ENCODE measurements at places on chromosomes 4 and X.

DNA sequence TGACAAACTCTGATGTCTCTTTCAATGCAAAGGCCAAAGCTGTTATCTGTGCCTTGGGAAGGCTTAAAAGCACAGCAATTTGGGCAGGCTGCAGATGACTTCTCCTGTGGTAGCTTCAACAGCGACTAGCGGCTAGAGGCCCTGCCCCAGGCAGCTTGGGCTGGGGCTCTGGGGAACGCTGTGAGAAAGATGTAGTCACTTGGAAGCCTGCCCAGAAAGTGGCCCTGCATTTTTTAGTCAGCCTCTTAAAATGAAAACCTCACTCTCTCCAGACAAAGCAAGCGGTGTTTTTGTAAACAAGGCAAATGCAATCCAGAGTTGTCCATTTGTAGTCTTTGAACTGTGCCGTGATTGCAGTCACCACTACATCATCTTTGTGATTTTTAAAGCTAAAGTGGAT, 27.5 kb downstream of the PCYT1B start:
- DNase-seq = no peak

DNA sequence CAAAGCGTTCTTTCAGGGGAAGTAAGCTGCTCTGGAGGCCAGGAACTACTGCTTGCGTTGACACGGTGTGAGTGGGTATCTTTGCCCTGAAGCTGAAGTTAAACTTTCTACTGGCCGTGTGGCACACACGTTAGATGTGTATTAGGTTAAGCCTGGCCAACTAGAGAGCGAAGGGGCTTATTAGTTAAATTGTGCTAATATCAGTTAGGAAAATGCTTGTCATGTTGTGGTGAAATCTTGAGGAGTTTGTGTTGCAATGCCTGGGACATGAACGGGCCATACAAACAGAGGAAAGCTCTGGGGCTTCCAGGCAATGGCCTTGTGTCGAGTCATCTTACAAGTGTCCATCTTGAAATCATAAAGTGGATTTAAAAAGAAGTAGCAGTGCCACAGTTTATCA, 62.6 kb downstream of the NSUN7 start:
- DNase-seq = no peak

DNA sequence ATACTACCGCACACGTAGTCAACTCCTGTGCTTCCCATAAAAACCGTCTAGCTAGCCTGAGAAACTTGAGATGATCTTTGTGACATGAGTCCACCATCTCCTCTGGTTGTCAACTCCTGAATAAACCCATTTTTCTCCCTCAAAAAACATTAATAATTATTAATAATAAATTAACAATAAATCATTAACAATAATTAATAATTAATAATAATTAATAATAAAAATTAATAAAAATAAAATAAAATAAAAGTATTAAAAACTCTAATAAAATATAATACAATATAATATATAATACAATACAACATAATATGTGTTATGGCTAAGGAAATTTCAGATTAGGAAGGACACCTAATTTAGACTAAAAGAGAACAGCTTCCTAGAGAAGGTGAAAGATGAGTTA, 20.7 kb upstream of the TMPRSS11E start:
- no peak for DNase-seq

DNA sequence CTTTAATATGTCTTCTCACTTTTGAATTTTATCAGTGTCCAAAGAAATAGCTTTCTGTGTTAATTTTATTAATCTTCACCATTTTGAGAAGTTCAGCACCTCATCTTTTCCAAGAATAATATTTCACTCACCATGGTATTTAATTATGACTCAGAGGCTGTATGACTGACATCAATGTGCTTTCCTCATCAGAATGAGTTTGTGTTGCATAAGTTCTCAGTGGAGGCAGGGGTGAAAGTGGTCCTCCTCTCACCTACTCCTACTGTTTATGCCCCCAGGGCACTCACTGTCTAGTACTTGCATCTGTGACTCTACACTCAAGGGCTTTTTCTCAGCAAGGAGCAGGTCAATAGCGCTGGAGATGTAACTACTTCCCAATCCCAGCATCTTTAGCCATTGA, 905.3 kb upstream of the INTU start:
- peak; percentile 2 for DNase-seq

GRCh38 chrX:133541021-133541420, 125.7 kb upstream of the GPC4 start:
- DNase-seq = no peak

DNA sequence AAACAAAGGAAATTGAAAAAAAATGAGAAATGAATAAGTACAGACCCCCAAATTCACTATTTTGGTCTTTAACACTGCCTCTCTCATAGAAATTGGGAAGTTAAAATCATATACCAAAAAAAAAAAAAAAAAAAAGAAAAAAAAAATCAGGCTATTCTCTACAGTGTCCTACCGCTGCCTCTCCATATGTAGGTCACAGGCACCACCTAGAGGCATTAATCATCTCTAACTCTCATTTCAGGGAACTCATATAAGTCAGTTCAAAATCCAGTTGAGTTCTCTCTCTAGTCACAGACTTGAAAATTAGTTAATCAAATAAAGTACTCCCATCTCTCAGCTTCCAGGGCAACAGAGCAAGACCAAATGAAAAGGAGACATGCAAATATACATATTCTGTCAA, 47.9 kb downstream of the COX18 start:
- no peak for DNase-seq

DNA sequence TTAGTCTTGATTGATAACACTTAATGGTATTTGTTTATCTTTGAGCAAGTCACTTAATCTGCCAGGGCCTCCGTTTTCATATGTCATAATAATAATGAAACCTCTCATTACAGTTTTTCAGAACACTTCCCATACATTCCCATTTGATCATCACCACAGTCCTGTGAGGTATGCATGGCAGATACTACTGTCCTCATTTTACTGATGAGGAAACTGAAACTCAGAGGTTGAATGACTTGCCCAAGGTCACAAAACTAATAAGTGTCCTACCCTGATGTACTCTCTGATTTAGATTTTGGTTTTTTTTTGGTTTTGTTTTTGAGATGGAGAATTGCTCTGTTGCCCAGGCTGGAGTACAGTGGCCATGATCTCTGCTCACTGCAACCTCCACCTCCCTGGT, 25.7 kb downstream of the ZFX start:
- no peak for DNase-seq

DNA sequence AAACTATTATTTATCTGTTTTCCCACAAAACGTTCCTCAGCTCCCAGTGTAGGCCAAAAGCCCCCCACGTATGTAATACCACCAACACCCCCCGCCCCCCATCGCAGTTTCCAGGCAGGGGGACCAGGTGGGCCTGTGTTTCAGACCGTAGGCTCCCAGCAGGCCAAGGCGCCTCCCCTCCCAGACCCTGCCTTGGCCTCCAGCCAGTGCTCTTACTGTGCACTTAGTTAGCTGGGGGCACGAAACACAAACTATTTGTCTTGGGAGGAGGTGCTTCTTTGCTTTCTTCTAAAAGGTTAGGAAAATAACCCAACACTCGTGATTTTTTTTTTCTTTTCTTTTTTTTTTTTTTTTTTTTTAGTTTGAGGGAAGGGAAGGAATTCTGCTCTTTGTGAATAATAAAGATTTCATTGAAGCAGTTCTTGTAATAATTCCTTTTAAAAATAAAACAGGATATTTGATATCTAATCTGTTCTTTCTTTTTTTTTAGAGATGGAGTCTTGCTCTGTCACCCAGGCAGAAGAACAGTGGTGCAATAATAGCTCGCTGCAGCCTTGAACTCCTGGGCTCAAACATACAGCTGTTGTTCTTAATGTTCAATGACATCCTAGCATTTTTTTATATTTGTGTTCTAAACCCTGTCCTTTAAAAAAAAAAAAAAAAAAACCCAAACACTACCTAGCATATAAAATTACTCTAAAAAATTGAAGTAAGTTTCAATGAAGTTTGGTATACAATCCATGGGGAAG, 83.0 kb upstream of the CLDN34 start:
- no peak for DNase-seq

GRCh38 chrX:39431893-39432292, 630.6 kb downstream of the MID1IP1 start:
- DNase-seq = no peak

DNA sequence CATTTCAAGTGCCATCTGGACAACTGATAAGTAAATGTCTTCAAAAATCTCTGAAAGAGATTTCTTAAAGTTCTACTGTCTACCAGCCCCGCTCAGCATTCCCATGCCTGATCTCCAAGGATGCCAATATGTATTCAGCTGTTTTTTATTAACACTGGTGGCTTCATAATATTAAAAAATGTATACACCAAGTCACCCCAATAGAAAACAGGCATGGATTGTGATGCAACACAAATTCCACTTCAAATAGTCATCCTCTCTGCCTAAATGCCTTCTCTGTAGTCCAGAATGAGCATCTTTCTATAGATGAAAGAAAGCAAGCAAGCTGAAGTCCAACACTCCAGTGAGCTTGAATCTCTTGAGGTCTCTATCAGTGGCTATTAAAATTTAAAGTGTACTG, 152.2 kb upstream of the PPARGC1A start:
- no peak for DNase-seq

DNA sequence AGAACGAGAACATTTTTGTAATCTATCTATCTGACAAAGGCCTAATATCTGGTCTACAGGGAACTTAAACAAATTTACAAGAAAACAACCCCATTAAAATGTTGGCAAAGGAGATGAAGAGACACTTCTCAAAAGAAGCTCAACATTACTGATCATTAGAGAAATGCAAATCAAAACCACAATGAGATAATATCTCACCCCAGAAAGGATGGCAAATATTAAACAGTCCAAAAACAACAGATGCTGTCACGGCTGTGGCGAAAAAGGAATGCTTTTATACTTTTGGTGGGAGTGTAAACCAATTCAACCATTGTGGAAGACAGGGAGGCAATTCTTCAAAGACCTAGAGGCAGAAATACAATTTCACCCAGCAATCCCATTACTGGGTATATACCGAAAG, 2284.8 kb downstream of the ARAP2 start:
- peak; percentile 16 for DNase-seq

DNA sequence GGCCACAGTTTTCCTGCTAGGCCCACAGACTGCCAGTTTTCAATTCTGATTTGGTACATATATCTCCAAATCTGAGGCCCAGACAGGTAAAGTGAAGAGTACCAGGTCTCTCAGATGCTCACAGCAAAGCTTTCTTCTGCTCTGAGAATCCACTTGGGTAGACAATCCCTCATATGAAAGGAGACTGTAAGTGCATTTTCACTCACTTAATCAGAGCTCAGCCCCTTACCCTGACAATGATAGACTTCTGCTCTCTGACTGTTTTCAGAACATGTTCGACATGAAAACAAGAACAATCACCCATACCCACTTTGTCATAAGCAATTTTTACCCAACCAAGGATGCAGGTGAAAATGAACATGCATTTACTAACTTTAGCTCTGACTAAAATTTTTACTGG, 7.1 kb downstream of the GPRIN3 start:
- no peak for DNase-seq

DNA sequence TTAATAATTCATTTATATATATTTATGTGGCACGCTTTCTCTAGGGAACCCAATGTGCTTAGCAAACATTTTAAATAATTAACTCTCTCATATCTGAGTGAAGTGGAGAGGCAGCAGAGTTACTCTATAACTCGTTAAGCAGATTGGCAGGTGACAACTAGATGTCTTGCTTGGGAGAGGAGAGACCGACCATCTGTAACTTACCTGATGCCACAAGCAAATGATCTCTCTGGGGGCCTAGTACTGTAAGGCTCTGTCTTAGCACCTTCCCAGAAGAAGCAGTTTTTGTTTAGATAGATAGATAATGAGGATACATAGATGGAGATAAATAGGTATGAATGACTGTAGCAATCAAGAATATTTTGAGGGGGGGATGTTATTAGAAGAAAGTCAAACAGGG, 11.9 kb upstream of the SEL1L3 start:
- no peak for DNase-seq

DNA sequence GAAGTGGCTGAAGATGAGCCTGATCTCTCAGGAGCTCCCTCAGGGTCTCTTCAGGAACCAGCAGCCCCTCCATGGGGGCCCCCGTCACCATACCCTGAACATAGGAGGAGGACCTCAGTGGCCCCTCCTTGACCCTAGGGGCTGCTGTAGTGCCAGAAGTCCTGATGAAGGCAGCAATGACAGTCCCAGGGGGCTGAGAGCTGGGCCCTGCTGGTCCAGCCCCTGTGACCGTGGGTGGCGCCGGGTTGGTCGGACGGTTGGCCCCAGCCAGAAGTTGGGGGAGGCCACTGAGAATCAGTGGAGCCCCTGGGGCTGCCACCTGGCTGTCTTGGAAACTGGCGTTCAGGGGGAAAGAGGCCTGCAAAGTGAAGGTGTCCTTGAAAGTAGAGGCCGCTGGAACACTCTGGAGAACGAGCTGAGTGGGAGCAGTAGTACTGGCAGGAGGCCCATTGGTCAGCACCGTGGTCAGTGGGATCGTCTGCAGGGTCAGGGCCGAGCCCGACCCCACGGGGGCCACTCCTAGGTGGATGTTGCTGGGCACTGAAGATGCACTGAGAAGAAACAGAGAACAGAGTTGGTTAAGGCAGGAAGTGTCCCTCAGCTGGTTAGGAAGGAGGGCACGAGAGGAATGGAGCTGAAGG, 43.2 kb downstream of the ELF4 start:
- DNase-seq = no peak

- DNase-seq = no peak
Measured at GRCh38 chr4:61318431-61318830, 118.3 kb downstream of the ADGRL3 start.

GRCh38 chr4:164700471-164700870, 53.5 kb upstream of the SMIM31 start:
- peak; percentile 2 for DNase-seq

- DNase-seq = no peak
Measured at GRCh38 chr4:89371614-89372013, 64.0 kb upstream of the GPRIN3 start.

DNA sequence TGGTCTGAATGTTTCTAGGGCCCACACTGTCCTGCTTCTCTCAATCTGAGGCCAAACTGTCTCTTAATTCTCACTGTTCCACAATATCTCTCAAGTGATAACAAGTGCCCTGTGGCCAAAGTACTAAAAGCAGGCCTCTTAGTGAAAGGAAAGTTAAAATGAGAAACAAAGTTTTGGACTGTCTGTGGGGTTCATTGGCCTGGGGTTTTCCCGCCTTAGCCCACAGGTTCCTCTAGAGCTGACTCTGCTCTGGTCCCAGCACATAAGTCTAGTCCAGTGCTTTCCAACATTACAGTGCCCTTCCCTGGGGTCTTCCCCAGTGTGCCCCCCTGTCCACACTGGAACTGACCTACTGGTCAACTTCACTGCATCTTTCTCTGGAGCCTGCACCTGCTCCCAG, 6.3 kb downstream of the MAGEB1 start:
- no peak for DNase-seq

Data from Caki2 (cell line).